Stimulated activated naive CD8-positive, alpha-beta T cell treated with anti-CD3 and anti-CD28 coated beads, Interleukin-15, Interleukin-2, amounts not matched to agents 100 U/mL and 50 U/mL, for 24 hours (primary cell): ENCODE measurements at places on chromosomes 5 and 9.

DNA sequence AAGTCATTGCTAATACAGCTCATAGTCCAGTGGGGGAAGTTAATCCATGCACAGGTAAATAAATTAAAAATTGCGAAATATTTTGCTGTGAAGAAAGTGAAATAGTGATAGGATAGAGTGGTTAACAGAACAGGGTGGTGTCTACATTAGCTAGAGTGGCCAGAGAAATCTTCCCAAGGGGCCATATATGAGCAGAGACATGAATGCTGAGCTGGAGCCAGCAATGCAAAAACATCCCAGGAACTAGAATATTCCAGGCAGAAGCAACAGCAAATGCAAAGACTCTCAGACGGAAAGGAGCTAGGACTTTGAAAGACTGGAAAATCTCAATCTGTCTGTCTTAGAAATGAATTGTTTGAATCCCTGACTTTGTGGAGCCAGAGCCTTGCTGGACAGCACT is 1221.6 kb downstream of the MAT2B start:
- no peak for DNase-seq

DNA sequence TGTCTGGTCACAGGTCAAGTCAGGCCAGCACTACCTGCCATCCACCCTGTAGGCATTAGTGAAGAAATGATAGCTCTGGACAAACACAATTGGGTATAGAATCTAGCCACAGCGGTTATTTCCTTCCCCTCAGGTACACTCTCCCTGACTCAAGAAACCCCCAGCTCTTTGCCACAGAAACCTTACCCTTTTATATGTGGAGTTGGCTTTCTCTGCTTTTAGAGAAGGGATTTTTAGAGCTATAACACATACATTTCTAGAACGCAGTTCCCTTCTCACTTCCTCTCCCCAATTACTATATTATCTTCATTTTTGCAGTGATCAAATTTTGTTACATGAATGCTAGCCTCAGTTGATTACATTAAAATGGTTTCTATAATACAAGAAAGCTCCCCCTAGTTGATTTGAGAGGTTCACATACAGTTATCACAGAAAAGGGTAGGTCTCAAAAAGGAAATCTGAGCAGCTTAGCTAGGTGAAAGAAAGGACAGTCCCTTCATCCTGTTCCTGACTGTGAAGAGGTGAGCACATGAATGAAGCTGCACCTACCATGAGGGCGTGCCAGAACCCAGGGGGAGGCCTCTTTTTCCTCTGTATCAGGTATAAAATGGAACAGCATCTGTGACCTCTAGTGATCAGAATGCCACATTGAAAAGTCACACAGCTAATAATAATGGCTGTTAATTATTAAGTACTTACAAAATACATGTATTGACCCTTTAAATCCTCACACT is 425.6 kb downstream of the KIAA0825 start:
- no peak for DNase-seq

- DNase-seq = no peak
Observed at GRCh38 chr9:17847908-17848307, 269.0 kb downstream of the SH3GL2 start.

GRCh38 chr5:153439130-153439529 is 51.3 kb upstream of the GRIA1 start:
- DNase-seq = no peak

DNA sequence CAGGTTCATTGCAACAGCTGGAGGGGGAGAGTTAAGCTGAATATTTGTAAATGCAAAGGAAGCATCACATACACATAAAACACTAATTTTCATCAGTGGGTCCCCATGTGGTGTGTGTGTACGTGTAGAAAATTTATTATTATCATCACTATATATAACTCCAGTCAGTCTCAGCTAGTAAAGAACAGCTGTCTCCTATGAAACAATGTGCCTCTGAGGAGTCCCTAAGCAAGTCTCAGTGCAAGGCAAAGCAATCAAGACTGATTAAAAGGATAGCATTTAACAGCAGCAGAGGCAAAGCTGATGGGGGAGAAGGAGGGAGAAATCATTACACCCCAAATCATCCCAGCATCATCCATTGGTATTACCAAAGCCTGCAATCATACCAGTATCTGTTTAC is 104.2 kb upstream of the MARCHF11 start:
- no peak for DNase-seq
